ENCODE measurements at places on chromosomes 5 and 9.

GRCh38 chr5:57505272-57506200 lies 22.9 kb upstream of the ACTBL2 start:
- no peak for DNase-seq

- peak; percentile 32 for DNase-seq
Measured at GRCh38 chr9:1005043-1005667, 28.7 kb downstream of the DMRT3 start.

- DNase-seq, result no peak
Measured at GRCh38 chr5:59506285-59506877, 387.1 kb downstream of the PDE4D start.

- no peak for DNase-seq
Measured at GRCh38 chr5:80894083-80894482, 66.1 kb upstream of the RASGRF2 start.

GRCh38 chr5:4941957-4942830 lies 197.9 kb upstream of the ADAMTS16 start:
- DNase-seq, result peak; percentile 43

DNA sequence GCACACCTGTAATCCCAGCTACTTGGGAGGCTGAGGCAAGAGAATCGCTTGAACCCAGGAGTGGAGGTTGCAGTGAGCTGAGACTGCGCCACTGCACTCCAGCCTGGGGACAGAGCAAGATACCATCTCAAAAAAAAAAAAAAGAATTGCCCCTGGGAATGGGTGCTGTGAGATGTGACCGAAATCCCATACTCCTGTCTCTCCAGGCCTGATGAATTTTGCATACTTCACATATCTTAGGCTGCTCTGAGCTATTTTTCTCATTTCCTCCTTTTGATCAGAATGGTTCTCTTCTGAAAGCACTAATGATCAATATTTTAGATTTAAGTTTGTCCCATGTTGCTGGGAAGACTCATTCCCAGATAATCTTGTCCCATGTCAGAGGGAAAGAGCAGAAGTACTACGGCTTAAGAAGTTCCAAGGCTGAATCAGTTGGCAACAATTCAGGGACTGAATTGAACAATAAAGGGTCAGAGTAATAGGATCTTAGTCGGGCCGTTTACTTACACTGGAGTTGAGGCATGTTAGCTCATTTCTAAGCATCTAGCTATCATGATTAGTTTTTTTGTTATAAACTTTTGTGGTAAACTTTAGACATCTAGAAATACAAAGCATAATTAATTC lies 44.2 kb upstream of the TENT2 start:
- DNase-seq, result no peak

GRCh38 chr9:99851500-99851822 lies 29.8 kb downstream of the NR4A3 start:
- DNase-seq, result peak; percentile 18

GRCh38 chr5:63573380-63573779 lies 388.9 kb downstream of the HTR1A start:
- DNase-seq, result no peak

GRCh38 chr9:98211260-98211659 lies 18.8 kb upstream of the CORO2A start:
- no peak for DNase-seq

DNA sequence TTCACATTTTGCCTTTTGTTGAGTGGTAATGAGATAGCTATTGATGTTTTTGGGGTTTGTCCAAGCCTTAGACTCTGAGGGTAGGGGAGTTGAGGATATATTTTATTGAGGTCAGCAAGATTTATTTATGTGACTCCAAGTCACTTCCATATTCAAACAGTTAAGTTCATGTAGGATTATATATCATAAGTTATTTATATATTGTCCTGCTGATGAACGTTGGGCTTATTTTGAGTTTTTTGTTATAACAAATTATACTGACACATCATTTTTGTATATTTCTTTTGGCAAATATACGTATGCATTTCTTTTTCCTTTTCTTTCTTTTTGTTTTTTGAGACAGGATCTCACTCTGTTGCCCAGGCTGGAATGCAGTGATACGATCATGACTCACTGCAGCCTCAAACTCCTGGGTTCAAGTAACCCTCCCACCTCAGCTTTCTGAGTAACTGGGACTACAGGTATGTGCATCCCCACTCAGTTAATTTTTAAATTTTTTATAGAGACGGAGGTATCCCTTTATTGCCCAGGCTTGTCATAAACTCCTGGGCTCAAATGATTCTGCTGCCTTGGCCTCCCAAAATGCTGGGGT lies 23.5 kb upstream of the IL12B start:
- DNase-seq, result no peak

DNA sequence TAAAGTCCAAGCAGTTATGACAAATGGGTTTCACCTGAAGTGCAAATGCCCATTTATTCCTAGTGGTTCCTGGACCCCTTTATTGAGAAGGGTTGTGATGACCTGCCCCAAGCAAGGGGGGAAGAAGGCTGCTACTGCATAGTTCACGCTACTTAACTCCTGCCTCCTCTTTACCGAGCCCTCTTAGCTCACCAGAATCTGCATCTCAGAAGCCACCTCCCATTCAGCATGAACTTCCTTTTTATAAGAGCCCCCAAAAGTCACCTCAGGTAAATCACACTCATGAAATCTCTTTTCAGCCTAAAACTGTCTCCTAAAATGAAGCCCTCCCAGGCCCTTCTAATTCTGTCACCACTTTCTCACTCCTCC lies 26.6 kb upstream of the C9orf72 start:
- no peak for DNase-seq

DNA sequence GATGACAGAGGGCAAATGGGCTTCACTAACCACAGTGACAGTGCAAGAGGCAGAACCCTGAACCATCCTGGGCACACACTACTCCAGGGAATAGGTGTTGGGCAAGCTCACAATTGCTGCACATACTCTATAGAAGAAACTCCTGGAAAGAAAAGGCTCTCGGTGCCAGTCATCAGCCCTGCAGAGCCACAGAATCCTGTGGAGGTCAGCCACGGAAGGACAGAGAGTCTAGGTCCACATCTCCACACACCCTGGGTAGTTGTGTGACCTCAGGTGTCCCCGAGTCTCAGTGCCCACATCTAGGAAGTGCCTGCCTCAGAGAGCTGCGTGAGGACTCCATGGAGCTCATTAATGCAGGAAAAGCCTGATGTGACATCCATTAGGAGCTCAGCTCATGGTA lies 16.0 kb upstream of the ANGPTL2 start:
- DNase-seq, result no peak

GRCh38 chr9:35272989-35273388 lies 111.2 kb downstream of the UNC13B start:
- DNase-seq, result no peak

DNA sequence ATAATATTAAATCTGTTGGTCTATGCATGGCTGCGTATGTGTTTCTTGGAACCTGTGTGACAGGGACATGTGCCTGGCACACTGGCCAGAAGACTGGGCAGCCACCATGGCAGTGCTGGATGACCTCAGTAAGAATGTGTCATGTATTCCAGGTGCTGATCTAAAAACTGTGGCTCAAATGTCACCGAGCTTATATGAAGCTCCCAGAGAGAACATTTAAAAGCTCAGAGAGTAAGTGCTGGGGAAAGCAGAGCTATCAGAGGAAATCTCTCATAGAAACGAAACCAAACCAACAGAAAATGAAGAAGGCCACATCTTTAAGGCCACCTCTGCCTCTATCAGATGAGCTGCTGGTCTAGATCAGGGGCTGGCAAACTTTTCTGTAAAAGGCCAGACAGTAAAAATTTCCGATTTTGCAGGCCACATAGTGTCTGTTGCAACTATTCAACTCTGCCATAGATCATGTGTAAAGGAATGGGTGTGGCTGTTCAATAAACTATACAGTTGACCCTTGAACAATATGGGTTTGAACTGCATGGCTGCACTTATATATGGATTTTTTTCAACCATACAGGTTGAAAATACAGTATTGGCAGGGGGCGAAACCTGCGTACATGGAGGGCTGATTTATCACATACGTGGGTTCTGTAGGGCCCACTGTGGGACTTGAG lies 31.8 kb downstream of the TSTD2 start:
- no peak for DNase-seq

GRCh38 chr9:95506678-95507463 lies 9.9 kb downstream of the PTCH1 start:
- DNase-seq, result peak; percentile 49

DNA sequence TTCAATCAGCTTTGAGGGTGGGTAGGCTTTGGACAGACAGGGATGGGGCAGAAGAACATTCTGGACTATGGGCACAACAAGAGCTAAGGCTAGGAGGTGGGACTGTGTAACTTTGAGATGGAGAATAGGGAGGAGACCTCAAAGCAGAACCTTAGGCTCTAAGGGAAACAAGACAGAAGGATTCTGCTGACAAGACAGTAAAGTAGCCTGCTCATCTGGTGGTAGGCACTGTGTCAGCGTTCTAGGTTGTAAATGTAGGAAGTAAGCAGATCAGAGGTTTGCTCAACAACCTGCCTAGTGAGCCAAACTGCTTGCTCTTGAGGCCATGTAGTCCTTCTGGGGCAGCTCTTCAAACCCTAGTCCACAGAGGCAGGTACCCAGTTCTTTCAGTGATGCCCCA lies 15.0 kb upstream of the IL12B start:
- DNase-seq, result no peak

GRCh38 chr5:74261866-74262265 lies 378.7 kb downstream of the ENC1 start:
- DNase-seq, result no peak

GRCh38 chr9:17551023-17551422 lies 27.8 kb upstream of the SH3GL2 start:
- no peak for DNase-seq

DNA sequence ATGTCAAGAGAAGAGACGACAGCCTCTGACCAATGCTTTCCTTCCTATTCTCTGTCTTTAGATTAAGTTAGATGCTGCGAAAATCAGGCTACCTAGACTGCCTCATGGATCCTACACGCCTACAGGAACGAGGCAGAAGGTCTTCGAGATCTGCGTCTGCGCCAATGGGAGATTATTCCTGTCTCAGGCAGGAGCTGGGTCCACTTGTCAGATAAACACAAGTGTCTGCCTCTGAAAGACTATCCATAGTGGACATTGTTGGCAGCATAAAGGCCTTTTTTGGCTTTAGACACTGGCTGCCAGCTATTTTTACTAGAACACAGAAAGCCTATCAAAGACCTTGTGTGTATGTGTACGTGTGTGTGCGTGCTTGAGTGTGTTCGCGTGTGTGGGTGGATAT lies 90.9 kb upstream of the PPP1R2B start:
- DNase-seq, result no peak

GRCh38 chr5:81639556-81639955 lies 111.3 kb downstream of the SSBP2 start:
- DNase-seq, result no peak

Measured in germinal center (tissue), 1 donor.